ENCODE measurements at places on chromosomes 7 and 10.

DNA sequence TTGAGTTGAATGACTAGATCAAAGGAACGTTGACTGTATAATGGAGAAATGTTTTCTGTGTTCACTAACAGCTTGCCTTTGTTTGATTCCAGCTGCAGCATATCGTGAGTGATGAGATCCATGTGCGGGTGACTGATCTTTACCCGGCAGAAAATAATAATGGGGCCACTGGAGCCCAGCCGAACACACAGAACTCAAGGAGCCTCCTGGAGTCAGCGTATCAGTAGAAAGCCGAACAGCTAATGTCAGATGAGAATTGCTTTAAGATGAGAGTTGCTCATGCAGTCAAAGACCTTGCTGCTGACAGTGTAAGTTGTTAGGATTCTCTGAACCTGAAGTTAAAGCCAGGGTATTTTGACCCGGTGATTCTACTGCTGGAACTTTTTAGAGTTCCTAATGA lies 34.3 kb upstream of the MTPAP start:
- DNase-seq: no peak

GRCh38 chr7:77830649-77831355 lies 32.2 kb downstream of the PHTF2 start:
- DNase-seq: no peak

GRCh38 chr10:119723624-119724023 lies 2.2 kb upstream of the INPP5F start:
- DNase-seq: no peak

DNA sequence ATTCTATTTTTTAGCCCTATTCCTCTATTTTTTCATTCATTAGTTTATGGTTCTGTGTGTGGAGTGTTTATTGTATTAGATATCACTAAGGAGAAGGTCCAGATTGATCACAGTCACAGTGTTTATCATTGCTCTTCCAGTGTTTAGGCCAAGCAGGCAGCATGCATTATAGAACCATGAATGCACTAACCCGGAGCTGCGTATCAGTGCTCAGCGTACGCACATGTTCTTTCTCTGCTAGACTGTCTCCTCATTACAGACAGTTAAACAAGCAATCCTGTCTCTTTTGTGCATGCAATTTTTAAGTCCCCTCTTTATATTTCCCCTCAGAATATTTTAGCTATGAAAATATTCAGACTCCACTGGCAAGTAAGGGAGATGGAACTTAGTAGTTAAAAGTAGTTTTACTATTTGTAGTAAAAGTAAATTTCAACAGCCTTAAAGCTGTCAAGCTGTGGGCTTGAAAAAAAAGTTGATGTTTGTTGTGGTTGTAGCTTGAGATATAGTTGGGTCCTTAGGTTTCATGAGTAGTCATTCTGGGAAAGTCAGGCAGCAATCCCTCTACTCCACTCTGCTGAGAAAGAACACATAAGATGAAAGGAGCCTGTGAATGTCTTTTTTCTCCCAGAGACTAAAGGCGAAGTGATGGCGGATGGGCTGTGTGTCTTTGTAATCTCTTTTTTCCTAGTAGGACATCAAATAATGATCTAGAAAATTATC lies 260.4 kb downstream of the CDK14 start:
- DNase-seq: no peak

GRCh38 chr7:30478349-30479201 lies at the start of gene NOD1:
Gene NOD1 (minus strand): TSS chr7:30478784. CDS start chr7:30456921, 21,863 bp downstream.
- peak; percentile 60 for DNase-seq

- no peak for DNase-seq
These were observed 96.1 kb downstream of the RNF133 start for GRCh38 chr7:122602800-122603199.

DNA sequence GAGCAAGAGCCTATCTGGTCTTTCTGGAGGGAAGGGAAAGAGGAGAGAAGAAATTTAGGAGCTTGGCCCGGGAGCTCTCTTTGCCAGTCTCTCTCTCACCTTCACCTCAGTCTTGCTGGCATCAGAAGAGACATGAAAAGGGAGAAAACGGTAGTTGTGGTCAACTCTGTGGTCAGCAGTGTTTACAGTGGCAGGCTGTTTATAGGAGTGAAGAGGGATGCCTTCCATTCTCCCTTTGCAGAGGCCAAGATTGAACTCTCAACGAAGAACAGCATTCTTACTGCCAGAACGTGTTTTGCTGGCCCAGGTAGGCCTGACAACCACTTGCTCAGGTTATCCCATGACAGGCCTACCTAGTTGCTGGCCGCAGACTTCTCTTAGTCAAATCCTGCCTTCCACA lies 133.3 kb downstream of the CCDC3 start:
- DNase-seq: no peak

DNA sequence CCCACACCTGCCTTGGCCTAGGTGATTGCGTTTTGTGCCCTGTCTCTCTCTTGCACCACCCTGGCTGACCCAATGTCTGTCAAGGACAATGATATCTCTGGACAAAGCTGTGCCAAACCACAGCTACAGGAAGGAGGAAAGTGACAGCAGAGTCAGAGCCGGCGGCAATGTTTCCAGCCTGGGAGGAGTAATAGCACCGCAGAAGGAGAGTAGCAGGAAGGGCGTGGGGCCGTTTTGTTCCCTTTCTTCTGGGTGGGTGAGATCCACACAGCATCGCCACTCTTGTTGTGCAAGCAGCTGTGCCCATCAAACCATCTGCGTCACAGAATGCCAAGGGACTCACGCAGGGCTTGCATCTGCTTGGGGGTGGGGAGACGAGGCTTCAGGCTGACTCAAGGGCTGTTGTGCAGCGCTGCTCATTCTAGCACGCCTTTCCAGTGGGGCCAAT lies 341.6 kb upstream of the AUTS2 start:
- DNase-seq: no peak

DNA sequence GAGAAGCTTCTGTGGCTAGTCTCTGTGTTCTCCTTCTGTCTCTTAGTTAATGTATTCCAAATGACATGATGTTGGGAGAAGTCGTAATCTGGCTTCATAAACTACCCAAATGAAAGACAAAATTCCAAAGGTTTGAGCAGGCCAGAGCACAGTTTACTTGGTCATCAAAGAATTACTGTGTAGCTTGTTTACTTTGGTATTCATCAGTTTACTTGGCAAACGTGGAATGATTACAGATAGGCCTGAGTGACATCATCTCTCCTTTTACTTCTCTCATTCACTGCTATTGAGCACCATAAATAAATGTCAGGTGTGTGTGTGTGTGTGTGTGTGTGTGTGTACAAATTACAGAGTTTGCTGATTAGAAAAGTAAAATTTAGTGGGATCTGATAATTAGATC lies 327.3 kb downstream of the PHTF2 start:
- no peak for DNase-seq

DNA sequence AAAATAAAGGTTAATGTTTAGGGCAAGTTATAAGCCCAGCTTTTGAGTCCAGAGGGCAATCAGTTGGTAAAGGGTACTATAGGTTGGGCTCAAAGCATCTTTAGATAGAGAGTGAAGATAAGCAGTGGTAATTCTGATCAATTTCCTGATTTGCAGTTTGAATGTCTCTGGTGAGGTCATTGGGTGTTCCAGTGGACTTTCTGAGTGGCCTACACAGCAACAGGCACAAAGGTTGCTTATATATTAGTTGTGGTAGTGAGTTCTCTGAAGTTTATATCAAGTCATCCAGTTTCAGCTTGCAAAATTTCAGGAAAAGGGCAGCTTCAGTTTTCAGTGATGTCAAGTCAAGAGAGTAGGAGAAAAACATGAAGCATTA lies 29.1 kb downstream of the GIMAP5 start:
- no peak for DNase-seq

- no peak for DNase-seq
These were observed 902 bp upstream of the NFE2L3 start for GRCh38 chr7:26151096-26151495.

GRCh38 chr10:116715341-116715740 lies 27.0 kb downstream of the HSPA12A start:
- DNase-seq: no peak

GRCh38 chr10:103745341-103746247 lies 109.8 kb downstream of the SH3PXD2A start:
- peak; percentile 30 for DNase-seq

DNA sequence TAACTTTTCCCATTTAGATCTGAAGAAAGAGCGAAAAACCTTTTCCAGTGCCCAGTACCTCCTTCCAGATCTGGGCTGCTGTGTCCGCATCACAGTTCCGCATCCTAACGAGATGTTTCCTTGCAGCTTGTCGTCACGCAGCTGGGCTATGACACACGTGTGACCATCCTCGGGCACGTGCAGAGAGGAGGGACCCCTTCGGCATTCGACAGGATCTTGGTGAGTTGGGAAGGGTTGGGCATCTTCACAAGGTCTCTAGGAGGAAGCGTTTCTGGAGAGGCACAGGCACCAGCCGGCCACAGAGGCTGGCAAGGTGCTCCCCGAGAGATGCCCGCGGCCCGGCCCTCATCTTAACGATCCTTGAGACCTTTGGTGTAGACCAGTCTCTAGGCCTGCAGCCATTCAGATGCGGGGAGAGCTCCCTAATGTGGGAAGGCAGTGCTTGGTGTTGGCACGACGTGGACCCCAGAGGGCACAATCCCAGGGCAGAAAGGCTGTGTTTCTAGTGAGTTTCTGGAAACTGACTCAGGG lies 41.3 kb downstream of the PFKP start:
- no peak for DNase-seq

GRCh38 chr7:123498601-123499000 lies 35.8 kb downstream of the IQUB start:
- DNase-seq: no peak

DNA sequence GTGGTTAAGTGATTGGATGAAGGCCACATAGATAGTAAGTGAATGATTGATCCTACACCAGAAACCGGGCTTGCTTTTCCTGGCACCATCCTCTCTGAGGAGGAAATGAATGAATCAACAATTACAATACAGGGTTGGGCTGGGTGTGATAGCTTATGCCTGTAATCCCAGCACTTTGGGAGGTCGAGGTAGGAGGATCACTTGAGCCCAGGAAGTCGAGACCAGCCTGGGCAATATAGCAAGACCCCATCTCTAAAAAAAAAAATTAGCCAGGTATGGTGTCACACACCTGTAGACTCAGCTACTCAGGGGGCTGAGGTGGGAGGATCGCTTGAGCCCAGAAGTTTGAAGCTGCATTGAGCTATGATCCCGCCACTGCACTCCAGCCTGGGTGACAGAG lies 111.5 kb downstream of the COL26A1 start:
- DNase-seq: no peak

GRCh38 chr7:76507723-76508406 lies 2.5 kb upstream of the UPK3B start:
- no peak for DNase-seq

DNA sequence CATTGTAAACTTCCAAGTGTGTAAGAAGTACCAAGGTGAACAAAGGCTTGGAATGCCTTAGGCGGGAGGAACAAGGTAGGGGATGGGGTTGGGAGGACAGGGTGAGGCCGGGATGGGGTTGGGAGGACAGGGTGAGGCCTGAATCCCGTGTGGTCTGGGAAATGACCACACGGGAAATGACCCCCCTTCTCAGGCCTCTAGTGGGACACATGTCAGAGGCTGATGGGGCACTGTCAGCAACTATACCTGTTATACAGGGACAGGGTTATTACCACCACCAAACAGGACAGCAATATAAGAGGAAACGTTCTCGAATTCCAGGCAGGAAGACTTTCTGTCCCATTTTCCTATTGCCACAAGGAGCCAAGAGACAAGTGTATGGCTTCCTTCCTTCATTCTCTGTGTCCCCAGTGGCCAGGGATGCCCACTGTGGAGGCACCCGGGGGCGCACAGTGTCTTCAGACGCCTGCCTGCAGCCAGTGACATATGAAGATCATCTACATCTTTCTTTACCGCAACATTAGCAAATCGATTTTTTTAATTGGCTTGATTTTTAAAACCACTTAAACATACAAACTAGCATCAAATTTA lies 1.3 kb downstream of the MKI67 start:
- no peak for DNase-seq

- DNase-seq: no peak
These were observed 6.2 kb downstream of the AVL9 start for GRCh38 chr7:32501522-32501921.

DNA sequence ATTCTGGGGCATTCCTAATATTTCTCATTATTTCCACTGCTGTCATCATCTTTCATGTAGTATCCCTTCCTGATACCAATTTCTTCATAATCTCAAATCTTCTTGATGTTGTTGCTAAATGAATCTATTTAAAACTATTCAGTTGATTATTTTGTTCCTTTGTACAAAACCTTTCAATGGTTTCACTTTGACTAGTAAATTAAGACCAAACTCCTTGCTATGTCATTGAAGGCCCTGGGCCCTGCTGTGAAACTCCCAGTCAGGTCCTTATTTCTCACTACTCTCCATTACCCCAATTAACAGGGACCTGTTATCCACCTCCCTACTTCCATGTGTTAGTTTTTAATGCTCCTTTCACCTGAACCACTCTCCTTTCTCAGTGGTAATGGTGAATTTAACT lies 97.0 kb downstream of the CTTNBP2 start:
- DNase-seq: no peak

- DNase-seq: no peak
These were observed 143.0 kb downstream of the KIAA1217 start for GRCh38 chr10:24351961-24352360.

DNA sequence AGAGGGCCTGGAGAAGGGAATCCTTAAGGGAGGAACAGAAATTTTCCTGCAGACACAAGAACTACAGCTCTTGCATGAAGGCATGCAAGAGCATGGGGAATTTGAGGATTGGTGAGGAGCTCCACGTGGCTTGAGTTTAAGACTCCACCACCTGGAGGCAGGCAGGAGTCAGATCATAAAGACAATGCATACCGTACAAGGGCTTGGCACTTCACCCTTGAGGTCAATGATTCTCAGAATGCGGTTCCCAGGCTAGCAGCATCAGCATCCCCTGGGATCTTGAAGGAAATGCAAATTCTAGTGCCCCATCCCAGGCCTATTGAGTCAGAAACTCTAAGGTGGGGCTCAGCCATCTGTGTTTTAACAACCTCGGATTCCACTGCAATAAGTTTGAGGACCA lies 143.8 kb downstream of the C7orf25 start:
- DNase-seq: no peak

DNA sequence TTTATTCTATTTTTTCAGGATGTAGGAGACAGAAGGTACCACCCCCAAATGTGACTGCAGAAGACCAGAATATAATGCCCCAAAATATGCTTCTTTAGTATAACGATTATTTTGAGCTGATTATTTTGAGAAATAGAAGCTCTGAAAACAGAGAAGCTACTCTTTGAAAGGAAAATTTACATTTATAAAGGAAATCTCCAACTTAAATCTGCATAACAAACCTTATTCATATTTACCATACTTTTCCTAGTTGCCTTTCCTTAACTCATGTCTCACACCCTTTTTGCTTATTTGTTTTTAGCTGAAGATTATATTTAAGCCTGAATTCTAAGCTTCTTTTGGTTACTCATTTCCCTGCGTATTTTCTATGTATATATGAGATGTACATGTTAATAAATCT lies 127.1 kb upstream of the THSD7A start:
- no peak for DNase-seq
